Esophagus squamous epithelium (tissue), 5 donors: ENCODE measurements at places on chromosomes 6 and 20.

DNA sequence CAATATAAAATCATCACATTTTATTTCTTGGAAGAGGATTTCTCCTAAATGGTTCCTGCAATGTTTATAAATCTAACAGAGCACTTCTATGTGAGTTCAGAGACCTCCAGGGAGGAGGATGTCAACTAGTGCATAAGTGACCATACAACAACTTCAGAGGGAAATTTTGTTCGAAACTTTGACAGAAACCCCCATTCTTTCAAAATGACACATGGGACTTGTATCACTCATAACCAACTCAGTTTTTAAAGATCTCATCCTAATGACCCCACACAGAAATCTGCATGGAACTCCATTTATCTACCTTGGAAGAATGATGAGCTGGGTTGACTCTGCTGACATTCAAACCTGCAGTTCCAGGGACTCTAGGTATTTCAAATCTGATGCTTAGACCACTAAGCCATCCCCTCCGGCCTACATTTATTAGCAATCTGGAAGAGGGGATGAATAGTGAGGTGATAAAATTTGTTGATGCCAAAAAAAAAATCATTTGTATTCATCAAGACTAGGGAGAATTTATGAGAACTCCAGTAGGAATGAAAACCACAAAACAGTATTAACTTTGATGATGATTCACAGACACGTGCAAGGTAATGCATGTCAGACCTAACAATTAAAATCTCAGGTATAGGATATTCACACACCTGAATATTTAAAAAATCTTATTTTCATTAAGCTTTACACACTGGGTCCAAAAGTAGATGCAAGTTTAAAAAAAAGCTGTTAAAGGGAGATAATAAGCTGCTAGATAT, 153.0 kb downstream of the REV3L start:
- DNase-seq = no peak

DNA sequence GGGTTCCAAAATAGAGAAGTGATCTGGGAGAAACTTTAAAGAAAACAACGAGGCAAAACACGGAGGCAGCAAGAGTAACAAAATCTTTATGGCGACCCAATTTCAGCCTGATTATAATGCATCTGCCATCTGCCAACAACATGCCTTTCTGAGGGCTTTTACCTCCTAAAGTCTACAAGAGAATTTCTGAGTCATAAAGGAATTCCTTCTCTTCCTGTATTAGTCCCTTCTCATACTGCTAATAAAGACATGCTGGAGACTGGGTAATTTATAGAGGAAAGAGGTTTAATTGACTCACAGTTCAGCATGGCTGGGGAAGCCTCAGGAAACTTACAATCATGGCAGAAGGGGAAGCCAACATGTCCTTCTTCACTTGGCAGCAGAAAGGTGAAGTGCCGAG, 226.6 kb downstream of the HACE1 start:
- DNase-seq = no peak

GRCh38 chr6:11322252-11322885, 89.9 kb upstream of the NEDD9 start:
- DNase-seq = no peak

DNA sequence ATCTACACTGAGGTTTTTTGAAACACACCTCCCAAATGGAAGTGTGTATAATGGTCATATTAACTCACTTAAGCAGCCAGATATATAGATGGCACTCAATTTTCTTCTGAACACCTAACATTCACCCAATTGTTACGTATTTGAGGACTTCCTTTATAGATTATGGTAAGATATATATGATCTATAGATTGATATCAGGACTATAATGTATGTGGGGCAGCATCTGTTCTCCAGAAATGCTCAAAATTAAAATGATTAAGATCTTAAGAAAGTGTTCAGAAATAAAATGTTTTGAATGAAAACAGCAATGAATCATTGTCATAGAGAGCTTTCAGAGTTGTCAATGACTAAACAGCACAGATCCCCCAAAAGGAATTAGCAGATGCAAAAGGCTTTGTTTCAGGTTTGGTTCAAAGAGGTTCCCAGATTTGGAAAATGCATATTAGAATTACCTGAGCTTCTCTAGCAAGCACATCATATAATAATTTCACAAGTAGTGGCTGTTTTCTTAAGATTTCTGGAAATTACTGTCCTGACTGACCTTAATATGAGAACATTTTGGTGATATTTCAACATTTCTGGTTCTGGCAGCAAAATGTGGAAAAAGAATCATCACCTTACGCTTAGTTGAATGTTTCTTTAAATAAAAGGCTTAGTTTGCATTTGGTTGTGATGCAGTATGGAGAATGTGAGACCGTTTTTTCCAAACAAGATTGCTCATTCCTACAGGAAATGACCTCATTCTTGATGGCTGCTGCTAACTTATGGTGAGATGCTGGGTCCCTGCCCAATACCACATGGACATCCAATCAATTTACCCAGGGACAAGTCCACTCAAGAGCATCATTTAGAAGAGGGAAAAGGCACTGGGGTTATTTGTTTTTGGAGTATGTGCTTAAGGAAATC, 31.5 kb downstream of the TRAF3IP2 start:
- DNase-seq = no peak

DNA sequence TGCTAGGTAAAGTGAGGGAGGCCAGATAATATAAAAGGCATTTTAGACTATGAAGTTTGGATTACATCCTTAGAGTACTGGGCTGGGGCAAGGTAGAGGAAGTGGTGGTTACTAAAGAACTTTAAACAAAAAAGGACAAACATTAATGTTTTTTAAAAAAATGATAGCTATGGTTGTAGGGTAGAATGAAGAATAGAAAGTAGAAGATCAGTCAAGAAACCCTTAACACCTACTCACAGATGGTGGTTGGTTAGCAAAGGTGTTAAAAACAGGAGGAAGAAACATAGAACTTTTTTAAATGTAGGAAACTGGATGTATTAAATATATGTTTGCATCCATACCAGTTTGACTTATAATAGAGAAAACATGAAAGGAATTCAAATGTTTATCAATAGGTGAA, 80.7 kb upstream of the ELOVL5 start:
- no peak for DNase-seq

- no peak for DNase-seq
Measured at GRCh38 chr6:31901415-31901952, 402 bp downstream of the ZBTB12 start.

DNA sequence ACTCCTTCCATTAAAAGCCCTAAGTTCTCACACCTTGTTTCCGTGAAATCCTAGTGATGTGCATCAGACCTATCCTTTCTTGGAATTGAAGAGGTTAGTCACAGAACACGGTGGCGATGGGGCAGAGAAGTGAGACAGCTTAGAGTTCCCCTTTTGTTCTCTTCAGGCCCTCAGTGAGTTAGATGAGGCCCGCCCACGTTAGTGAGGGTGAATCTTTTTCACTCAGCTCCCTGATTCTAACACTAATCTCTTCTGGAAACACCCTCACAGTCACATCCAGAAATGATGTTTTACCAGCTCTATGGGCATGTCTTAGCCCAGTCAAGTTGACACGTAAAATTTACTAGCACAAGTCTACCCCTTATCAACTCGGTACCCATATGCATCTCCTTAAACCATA, 172.7 kb upstream of the NOX3 start:
- no peak for DNase-seq

GRCh38 chr6:20840675-20841074, 306.4 kb downstream of the CDKAL1 start:
- no peak for DNase-seq

GRCh38 chr6:6885521-6886170, 222.1 kb upstream of the RREB1 start:
- no peak for DNase-seq

- no peak for DNase-seq
Measured at GRCh38 chr6:37052027-37052628, 46.7 kb downstream of the FGD2 start.

DNA sequence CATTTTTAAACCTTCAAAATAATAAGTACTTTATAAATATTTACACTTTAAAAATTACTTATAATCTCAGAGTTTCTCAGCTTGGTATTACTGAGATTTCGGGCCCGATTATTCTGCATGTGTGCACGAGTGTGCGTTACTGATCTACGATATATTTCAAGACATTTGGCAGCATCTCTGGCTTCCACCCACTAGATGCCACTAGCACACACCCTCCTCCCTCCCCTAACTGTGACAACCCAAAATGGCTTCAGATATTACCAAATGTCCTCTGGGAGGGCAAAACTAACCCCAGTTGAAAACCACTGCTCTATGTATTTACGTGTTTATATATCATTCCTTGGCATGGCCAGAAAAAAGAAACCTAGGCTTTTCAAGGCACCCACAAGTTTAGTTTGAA, 95.9 kb downstream of the FYN start:
- DNase-seq = no peak

DNA sequence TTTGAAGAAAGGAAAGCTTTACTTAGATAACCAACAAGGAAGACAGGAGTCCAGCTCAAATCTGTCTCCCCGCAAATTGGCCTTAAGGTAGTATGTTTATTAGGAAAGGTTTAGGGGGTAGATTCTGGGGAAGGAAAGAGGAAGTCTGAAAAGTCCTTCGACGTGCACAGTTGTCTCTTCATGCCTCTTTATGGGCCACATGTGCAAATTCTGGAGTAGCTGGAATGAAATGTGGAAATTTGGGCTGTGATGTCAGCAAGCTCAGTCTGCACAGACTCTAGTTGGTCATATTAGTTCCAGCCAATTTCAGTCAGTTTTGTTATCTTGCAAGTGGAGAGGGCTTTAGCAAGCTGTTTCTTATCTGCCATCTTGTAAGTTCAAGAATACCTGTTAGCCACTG, 50.1 kb downstream of the NUP153 start:
- DNase-seq = no peak

DNA sequence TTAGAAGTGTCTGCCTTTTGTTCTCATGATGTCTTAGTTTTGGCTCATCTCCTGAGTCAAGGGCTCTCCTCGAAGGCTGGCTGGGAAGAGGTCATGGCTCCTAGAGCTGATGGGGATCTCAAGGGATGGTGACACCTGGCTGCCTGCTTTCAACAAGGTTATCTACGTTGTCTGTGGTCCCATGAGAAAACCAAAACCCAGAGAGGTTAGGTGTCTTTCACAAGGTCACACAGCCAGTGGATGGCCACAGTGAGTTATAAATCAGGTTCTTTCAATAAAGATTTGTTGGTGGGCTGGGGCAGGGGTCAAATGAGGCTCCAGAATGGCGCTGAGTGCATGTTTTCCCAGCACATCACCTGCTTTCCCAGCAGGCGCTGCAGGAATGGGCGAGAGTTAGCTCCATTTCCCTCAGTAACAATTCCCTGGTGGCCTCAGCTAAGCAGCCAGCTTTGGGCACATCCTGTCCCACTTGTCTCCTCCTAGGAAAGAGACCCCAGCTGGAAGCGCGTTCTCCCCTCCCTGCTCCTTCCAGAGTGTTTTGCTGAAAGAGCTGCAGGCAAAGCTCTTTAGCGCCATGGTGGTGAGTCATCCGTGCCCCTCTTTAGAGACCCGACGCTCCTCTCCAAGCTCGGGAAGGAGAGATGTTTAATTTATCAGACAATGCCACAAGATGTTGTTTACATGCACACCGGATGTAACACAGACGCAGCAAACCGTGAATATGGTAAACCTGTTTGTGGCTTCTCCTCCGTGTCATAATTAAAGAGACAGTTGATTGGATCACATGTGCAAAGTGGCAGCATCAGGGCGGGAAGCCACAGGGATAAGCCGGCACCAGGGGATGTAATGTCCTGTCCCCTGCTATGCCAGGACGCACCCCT, 109.7 kb downstream of the LRFN2 start:
- DNase-seq = no peak

GRCh38 chr6:72623808-72624207, 1.9 kb downstream of the KCNQ5 start:
- DNase-seq = no peak

- no peak for DNase-seq
Measured at GRCh38 chr6:64486578-64487351, 851.2 kb downstream of the PHF3 start.

GRCh38 chr6:36616893-36617521, 22.8 kb downstream of the SRSF3 start:
- no peak for DNase-seq

DNA sequence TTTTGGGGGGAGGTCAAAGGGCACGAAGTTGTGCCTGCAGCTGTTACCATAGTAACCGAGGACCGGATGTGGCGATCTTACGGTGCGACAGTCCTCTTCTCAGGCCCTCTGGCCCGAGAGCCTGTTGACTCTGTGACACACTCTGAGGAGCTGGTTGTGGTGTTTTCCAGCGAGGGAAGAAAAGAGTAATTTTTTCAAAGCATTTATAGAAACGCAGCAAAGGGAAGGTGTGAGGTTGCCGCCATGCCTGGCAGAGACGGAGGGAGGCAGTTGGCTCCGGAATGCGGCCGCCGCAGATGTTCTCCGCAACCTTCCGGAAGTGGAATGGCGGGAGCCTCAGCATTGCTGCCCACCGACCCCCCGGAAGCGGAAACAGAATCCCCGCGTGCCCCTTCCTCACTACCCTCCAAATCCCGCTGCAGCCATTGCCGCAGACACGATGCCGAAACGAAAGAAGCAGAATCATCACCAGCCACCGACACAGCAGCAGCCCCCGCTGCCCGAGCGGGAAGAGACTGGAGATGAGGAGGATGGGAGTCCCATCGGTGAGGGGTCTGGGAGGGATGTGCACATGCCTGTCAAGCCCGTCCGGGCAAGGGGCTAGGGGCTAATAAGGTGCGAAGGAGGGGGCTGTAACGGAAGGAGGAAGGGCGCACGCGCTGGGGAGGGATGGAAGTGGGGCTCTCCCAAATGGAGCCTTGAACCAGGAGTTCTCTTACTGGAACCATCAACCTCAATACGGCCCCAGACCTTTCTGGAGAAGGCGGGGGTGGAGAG, at the start of gene PRR3:
PRR3 (plus strand) TSS at position 390 of the 777 bp plus-strand sequence; CDS start at position 440, 50 bp downstream.
- peak; percentile 78 for DNase-seq

- DNase-seq = no peak
Measured at GRCh38 chr20:59831916-59832270, 101.5 kb downstream of the SYCP2 start.

- DNase-seq = no peak
Measured at GRCh38 chr20:42484790-42485375, 704.8 kb downstream of the PTPRT start.

DNA sequence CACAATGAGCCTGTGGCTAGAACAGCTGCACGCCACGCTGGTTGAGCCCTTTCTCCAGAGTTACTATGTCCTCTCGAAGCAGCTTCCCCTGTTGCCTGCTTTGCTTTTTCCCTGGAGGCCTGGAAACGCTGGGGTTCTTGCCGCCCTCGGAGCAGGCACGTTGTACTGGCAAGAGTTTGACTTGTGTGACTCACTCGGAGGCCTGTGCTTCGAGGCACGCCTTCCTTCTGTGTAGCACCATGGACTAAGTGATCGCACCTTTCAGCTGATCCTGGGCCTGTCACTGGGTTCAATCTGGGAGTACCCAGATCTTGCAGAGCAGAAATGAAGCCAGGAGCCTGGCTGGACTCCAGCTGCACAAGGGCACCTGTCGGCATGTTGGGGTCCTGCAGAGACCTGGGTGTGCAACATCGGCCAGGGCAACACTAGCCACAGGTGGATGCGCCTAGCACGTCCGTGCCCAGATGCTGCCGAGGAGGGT, 5.2 kb downstream of the INSM1 start:
- no peak for DNase-seq
